ENCODE measurements at places on chromosomes 13 and 19. TPM values are rescaled to one million over a fixed set of nuclear protein-coding genes. Genes with fewer than 3 reads are reported as not detected.
A peak's percentile ranks its signal among the peaks of the same experiment; 100 is the strongest.

GRCh38 chr19:42021185-42021584 is 27.2 kb upstream of the ATP1A3 start:
- DNase-seq: no peak

The B3GNT3 gene
- total RNA-seq: not detected

DNA sequence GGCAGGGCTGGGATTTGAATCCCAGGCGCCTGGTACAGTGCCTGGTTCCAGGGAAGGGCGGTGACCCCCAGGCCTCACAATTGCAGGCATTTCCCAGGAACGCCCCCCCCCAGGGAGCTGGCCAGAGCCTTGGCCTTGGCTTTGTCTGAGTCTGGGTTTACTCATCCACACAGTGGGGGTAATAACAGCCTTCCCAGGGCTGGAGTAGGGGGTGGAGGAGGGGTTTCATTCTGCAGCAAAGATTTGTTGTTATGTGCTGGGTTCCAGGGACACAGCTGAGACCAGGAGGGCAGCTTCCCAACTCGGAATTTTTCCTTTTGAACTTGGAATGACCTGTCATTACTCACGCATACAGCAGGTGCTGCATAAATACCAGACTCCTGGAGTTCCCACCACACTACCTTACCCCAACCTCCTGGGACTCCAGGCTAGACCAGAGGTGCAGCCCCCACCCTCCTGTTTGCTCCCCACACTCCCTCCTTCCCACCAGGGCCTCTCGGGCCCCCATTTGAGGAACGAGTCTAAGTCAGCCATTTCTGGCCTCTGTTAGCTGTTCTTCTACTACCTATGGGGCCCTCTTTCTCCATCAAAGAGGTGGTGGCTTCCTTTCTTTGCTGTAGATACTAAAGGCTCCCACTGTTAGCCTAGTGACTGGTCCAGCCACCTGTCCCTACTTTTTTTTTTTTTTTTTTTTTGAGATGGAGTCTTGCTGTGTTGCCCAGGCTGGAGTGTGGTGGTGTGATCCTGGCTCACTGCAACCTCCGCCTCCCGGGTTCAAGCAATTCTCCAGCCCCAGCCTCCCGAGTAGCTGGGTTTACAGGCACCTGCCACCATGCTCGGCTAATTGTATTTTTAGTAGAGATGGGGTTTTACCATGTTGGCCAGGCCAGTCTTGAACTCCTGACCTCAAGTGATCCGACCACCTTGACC is 1.6 kb upstream of the ADAMTS10 start:
- DNase-seq: peak; percentile 31

DNA sequence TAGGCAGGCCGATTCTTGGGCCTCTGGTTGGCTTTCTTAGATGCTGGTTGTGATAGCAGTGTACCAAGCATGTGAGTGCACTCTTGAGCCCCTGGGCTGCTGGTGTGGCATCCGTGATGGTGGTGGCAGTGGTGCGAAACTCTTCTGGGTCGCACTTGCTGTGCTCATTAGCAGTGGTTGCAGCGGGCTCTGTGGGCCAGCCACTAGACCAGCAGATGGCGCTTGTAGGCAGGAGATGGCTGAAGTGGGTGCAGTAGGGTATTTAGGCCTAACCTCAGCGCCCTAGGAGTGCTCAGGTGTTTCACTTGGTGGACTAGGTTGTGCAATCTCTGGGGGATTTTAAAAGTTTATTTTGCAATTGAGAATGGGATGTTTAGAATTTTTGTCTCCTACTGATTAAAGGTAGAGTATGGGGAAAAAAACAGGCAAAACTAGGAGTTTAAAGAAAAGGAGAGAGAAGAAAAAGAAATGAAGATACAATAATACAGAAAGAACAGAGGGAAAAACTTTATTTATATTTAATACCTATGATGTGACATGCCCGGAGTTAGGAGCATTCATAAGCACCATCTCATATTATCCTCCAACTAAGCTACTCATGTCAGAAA is 4.3 kb upstream of the ZNF17 start:
- DNase-seq: peak; percentile 47

- peak; percentile 93 for DNase-seq
Measured at GRCh38 chr13:105442949-105443699, 1092.3 kb downstream of the EFNB2 start.

DNA sequence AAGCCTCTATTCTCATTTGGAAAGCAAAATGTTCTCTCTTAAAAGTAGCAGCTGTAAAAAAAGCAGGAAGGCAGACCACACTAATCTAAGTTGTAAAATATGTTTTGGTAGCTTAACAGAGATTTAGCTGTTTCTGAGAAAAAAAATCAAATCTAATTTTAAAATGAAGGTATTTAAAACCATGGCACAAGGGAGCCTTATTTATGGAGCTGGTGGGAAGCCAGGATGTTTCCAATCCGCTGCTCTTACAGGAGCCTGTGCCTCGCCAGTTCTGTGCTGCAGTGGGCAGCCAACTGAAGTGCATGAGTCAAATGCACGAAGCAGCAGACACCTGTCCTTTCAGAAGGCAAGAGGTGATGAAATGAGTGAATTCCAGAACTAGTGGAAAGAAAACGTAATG is 28.2 kb downstream of the GPC6 start:
- no peak for DNase-seq

DNA sequence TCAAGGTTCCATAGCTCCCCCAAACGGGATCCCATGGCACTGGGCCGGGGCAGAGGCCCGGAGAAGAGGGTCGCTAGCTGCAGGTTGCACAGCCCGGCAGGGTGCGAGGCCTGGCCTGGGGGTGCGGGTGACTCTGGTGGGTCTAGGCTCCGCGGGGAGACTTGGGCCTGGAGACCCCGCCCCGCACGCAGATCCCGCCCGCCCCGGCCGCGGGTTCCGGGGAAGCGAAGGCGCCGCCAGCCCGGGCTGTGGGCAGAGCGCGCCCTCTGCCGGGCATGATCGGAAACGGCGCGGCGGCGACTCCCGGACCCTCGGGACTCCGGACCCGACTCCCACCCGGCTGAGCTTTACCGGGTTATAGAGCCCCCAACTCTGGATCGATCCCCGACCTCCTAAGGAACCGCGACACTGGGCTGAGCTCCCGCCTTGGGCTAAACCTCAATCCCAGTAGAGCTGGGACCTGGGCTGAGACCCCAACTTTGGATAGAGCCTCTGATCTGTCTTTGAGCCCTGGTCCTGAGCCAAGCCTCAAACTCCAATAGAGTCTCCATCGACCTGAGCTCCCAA is 3.1 kb upstream of the TNFAIP8L1 start:
- peak; percentile 50 for DNase-seq

DNA sequence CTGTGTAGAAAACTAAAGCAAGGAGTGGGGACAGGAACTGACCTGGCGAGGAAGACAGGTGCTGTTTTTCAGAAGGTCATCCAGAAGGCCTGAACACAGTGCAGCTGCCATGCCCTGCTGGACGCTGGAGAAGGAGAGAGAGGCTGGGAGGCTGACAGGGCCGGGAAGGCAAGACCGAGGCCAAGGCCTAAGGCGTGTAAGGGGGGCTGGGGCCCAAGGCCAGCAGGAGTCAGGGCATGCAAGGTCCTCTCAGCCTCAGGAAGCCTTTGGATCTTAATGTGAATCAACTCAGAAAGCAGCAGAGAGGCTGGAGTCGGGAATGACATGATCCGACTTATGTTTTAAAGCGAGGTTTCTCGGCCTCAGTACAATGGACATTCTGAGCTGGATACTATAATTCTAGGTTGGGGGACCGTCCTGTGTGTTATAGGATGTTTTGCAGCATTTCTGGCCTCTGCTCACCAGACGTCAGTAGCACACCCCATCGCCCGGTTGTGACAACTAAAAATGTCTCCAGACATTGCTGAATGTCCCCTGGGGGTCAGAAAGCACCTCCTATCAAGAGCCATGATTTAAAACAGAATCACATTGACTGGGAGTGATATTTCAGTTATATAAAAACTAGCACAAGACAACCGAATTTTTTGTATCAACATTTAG is 530.4 kb downstream of the MYO16 start:
- DNase-seq: no peak

The PNMA8B gene
- not detected for total RNA-seq

The LTBP4 gene
- total RNA-seq: 67.4 TPM

DNA sequence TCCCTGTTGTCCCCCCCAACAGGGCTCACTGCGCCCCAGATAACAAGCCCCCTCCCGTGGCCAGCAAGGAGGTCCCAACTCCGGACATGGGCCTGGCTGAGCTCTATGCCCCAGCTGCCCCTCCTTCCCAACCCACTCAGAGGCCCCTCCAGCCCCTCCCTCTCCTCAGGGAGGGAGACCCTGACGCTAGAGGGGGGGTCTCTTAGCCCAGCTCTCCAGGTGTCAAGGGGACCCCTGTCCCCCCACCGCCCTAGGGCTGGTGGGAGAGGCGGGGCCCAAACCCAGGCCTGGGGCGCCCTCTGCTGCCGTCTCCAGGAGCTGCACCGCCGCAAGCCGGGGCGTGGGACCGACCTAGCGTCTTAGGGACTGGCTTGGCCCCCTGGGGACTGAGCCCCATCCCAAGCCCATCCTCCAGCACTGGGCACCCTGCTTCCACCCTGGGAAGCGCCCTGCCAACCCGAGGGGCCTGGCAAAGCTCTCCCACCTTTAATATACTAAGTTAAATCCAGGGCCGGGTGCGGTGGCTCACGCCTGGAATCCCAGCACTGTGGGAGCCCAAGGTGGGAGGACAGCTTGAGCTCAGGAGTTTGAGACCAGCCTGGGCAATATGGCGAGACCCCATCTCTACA is 1.4 kb downstream of the GRIN3B start:
- peak; percentile 37 for DNase-seq
